Esophagus squamous epithelium (tissue), 5 donors: ENCODE measurements at places on chromosomes 2 and 18. TPM values are rescaled to one million over a fixed set of nuclear protein-coding genes. Genes with fewer than 3 reads are reported as not detected.

GRCh38 chr2:5898667-5899066 lies 206.5 kb downstream of the SOX11 start:
- DNase-seq = no peak

DNA sequence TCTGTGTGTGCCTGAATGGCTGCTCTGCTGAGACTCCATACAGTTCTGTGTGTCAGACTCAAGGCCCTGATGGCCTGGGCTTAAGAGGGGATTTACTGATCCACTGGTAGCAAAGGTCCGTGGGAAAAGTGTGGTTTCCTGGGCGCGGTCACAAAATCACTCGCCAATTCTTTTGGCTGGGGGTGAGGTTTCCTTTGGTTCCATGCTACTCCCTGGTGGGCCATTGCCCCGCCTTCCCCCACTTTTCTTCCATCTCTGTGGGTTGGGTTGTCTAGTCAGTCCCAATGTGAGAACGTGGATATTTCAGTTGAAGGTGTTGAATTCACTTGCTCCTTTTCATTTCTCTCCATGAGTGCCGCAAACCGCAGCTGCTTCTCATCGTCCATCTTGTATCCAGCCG lies 162.7 kb upstream of the NRXN1 start:
- no peak for DNase-seq

GRCh38 chr2:159944874-159945273 lies 117.5 kb downstream of the PLA2R1 start:
- no peak for DNase-seq

- no peak for DNase-seq
Observed at GRCh38 chr2:59266453-59266852, 1025.3 kb upstream of the FANCL start.

GRCh38 chr18:55179835-55180234 lies 220.6 kb upstream of the CCDC68 start:
- no peak for DNase-seq

Gene IL37
- total RNA-seq = 1.3 TPM

Gene ATP5MC3
- 145 TPM for total RNA-seq
